ENCODE measurements at places on chromosomes 12 and 14.
A peak's percentile ranks its signal among the peaks of the same experiment; 100 is the strongest.

- DNase-seq: peak; percentile 76
Observed at GRCh38 chr12:32296567-32296966, 102.8 kb upstream of the FGD4 start.

GRCh38 chr12:54980341-54980740 is 4.2 kb downstream of the TESPA1 start:
- DNase-seq: no peak

DNA sequence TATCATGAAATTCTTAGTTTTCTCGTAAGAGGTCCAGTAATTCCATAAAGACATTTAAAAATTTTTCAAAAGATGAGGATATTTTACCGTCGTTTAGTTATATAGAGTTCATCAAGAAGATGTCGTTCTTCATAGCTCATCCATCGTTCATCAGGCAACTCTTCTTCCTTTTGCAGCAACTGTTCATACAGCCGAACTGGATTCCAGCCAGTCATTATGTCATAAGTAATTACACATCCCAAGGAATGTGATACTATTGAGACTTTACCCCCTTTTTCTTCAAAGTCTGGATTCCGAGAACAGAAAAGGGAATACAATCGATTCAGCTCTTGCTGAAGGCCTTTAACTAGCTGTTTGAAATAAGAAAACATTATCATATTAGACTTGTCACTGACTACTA is 90.3 kb downstream of the DDHD1 start:
- no peak for DNase-seq

DNA sequence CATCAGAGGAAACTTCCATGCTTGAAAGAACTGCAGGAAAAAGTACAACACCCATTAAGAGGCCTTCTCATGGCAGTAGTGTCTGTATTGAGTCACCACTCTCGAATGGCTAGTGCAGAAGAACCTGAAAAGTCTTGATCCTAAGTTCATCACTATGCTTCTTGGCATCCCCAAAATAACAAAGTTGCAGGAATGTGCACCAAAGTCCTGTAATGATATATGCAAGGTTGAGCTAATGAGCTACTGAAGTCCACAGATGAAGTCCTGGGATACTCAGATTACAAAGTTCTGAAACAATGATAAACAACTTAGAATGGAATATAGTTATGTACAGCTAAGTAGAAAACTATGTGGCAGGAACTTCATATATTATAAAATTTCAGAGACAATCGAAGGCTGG is 545.4 kb downstream of the FOXG1 start:
- no peak for DNase-seq

GRCh38 chr12:29756741-29757390 is 26.9 kb downstream of the TMTC1 start:
- DNase-seq: no peak

DNA sequence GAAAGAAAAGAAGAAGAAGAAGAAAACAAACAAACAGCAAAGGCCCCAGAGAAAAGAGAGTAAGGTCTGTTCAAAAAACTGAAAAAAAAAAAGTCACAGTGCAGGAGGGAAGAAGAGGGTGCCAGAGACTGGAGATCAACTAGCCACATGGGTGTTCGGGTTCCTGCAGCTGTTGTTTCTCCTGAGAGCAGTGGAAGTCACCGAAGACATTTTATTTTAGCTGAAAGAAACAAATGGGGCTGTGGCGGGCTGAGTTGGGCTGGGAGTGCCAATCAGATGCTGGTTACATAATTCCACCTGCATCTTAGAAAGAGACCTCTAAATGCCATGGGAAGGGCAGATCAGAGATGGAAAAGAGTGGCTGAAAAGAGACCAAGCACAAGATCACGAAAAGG is 33.9 kb downstream of the ACTN1 start:
- no peak for DNase-seq

- DNase-seq: no peak
Observed at GRCh38 chr12:20375560-20375959, 7.2 kb downstream of the PDE3A start.

DNA sequence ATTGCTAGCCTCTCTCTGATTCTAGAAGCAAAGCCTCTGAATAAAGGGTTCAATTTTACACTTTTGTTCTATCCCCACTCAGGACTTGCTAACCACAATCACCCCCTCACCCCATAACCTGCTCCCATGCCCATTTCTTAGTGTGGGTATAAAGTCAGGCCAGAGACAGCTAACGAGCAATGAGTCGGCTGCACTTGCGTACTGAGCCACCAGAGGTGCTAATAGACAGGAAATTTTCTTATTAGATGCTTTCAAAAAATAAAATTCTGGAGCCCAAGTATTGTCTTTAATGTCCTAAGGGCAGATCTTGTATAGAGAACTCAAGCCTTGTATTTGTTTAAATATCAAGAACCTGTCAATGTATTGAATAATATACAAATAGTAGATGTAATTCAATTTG is 256.9 kb downstream of the SYT1 start:
- DNase-seq: peak; percentile 26

DNA sequence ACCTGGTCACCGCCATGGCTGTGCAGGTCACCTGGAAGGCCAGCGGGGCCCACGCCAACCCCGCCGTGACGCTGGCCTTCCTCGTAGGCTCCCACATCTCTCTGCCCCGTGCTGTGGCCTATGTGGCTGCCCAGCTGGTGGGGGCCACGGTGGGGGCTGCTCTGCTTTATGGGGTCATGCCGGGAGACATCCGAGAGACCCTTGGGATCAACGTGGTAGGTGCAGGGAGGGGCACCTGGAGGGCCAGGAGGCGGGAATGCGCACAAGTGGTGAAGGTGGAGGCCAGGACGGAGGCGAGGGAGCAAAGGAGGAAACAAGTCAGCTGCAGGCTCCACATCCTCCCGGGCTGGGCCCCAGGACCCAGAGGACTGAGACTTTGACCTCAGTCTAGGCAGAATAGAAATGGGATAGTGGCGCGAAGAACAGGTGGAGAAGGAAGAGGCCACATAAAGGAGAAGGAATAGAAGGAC is 649 bp downstream of the AQP6 start:
- no peak for DNase-seq

DNA sequence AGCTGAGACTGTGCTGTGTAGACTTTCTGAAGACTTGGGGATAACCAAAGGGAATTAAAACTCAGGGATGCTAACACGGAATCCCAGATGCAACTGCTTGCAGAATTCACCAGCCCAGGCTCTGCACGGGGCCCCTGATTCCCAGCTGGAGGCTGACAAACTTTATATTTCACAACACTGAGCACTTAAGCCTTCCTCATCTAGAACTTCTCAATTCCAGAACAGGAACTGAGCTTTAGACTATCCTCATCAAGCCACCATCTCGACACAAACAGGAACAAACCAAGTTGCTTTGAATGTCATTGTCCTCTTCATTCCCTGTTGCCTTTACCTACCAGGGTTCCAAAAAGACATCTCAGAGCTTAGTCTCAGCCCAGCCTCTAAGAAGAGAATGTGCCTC is 22.2 kb downstream of the CCDC63 start:
- no peak for DNase-seq

DNA sequence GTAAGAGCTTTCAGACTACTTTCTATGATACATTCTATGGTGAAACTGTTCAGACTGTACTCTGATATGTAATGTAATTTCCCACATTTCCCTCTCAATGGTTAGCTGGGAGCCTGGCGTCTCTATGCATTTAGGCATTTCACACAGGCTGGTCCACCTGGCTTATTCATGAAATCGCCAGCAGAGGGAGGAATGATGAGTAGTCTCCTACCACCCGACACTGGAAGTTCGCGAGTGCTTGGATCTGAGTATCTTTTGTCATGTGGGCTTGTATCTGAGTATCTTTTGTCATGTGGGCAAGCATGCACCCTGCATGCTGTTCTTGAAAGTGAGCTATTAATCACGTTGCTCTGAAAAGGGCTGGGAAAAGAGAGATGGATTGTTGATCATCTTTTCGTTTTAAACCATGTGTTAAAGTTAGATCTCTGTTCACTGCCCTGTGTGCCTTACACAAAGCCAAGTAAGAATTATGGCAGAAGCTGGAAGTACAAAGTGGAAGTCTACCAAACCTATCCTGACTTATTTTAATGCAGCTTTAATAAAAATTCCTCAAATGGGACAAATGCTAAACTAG is 235.0 kb downstream of the ATP23 start:
- peak; percentile 10 for DNase-seq

DNA sequence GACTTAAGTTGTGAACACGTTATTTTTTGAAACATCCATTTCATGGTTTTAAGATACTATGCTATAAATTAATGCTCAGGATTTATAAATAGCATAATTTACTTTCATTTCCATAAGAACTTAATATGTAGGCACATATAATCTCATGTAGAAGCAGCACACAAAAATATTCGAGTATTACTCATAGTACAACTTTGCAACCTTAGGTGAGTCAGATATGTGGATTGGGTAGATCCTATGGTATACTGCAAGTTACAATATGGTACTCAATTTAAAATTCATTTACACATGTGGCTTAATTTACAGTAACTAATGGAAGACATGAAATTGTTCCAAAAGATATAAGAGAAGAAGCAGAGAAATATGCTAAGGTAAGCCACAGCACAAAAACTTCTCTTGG is 26.0 kb downstream of the PSMA3 start:
- DNase-seq: no peak

DNA sequence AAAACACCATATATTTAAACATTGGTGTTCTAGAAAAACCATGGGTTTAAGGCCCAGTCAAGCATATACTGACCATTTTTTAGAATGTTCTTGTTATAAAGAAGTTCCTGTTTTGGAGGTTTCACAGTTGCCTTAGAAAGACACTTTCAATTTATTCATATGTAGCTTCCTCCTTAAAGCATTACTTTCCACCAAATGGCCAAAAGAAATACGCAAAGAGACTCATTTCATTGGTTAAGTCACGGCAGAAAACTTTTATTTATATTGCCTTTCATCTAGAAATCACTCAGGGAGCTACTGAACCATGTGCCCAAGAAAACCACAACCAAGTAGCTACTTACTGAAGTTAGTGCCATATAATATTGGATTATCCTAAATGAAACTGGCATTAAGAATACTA is 40.0 kb downstream of the MYBPC1 start:
- no peak for DNase-seq

DNA sequence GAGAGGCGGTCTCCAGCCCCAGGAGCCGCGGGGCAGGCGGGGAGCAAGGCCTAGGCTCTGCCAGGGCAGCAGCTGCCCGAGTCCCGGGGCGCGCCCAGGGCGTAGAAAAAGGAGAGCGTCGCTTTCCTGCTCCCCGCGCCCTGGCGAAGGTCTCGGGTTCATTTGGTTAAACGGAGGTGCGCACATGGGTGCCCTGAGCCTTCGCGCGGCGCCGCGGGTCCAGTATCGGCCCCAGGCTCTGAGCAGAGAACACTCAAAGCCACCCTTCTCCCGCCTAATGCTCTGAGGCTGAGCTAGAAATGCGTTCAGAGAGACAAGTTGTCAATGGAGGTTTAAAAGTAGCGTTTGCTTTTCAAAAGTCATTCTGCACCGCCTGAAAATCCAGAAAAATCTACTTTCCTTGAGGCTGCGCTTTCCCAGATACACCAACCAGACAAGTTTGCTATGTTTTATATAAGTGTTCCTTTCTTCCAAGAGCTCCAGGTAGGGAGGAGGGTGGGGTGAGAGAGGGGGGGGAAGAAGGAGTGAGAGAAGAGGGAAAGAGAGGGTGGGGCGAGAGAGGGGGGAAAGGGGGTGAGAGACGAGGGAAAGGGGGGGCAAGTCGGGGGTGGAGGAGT is 1.5 kb downstream of the TMEM132C start:
- no peak for DNase-seq

- peak; percentile 95 for DNase-seq
Observed at GRCh38 chr14:32010604-32011125, 66.4 kb upstream of the ARHGAP5 start.

All from A549 (cell line).